ENCODE measurements at places on chromosomes 5 and 9. TPM values are rescaled to one million over a fixed set of nuclear protein-coding genes. Genes with fewer than 3 reads are reported as not detected.

DNA sequence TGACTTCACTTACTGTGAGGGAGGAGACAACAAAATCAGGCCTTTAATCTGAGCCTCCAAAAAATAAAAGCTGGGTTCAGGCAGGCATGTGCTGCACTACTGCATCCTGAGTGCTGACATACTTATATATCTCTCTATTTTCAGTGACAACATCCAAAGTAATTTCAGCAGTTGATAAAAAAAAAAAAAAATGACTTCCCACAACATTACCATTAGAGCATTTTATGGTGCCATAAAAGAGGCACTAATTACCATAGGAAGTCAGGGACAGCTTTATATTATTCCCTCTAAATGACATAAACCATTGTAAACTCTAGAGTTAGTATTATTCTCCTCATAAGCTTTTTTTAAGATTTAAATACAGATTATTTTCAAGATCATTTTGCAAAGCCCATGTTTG, 346.1 kb downstream of the SLCO4C1 start:
- DNase-seq, result no peak
- no peak overlapping the region for H3K27ac ChIP-seq
- peaks cover 5% of the 10 kb centered on the region for H3K27me3 ChIP-seq
- H3K36me3 ChIP-seq, result no peaks in the 10 kb centered on the region

- no peak overlapping the region for H3K4me3 ChIP-seq
- H3K4me1 ChIP-seq, result no peaks in the 10 kb centered on the region
- no peak overlapping the region for H3K27ac ChIP-seq
- H3K27me3 ChIP-seq, result no peaks in the 10 kb centered on the region
- no peaks in the 10 kb centered on the region for H3K36me3 ChIP-seq
Measured at GRCh38 chr9:132818588-132818987, 59.5 kb downstream of the AK8 start.

DNA sequence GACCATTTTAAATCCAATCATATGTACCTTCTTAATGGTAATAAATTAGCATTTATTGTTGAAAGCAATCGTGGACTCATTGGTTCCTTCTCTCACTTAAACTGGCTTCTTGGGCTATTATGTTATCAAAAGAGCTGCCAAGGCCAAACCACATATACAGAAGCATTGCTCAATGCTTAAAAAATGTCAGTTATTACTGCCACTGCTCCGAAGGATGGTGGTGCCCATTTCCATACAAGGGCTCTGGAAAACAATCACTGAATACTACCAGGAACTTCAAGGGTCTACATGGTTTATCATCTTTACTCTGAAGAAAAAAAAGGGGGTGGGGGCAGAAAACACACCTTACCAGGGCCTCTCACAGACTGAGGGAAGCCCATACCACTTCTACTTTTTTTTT, 104.3 kb downstream of the GNAQ start:
- no peak overlapping the region for H3K27ac ChIP-seq

The OXCT1 gene
- 30.8 TPM for total RNA-seq

DNA sequence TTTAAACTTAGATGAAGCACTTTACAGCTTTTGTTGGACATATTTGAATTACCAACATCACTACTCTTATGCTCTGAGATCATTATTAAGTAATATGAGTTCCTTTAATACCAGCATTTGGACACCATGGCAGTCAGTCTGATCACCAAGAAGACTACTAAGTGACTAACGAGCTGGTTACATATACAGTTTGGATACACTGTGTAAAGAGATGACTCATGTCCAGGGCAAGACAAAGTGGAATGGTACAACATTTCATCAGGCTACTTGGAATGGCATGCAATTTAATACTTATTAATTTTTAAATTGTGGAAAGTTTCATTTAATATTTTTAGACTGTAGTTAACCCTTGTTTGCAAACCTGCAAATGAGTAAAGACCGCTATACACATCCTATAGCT, 237.4 kb upstream of the PRDM9 start:
- H3K27ac ChIP-seq, result no peak overlapping the region
- no peaks in the 10 kb centered on the region for H3K27me3 ChIP-seq
- DNase-seq, result peak; percentile 82
- no peaks in the 10 kb centered on the region for H3K36me3 ChIP-seq

The SLC1A1 gene
- total RNA-seq, result 4.8 TPM

- H3K27ac ChIP-seq, result no peak overlapping the region
- DNase-seq, result no peak
- H3K4me3 ChIP-seq, result no peak overlapping the region
- H3K36me3 ChIP-seq, result no peaks in the 10 kb centered on the region
- H3K27me3 ChIP-seq, result no peaks in the 10 kb centered on the region
Measured at GRCh38 chr5:6058055-6058715, 320.2 kb downstream of the MED10 start.

All from PC-3 (cell line).